ENCODE measurements at places on chromosomes 1 and 21.

GRCh38 chr1:246139745-246140182 lies 367.3 kb downstream of the SMYD3 start:
- peak; percentile 87 for DNase-seq

DNA sequence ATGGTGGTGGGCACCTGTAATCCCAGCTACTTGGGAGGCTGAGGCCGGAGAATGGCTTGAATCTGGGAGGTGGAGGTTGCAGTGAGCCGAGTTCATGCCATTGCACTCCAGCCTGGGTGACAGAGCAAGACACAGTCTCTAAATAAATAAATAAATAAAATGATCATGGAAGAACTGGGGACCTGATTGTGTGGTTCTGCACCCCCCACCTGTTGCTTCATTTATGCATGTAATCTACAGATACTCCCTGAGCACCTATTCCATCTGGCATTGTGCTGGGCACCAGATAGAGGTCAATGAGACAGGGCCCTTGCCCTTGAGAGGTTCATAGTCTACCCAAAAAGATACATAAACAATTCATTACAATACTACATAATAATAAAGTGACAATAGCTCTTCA lies 11.0 kb upstream of the RHBG start:
- no peak for DNase-seq

DNA sequence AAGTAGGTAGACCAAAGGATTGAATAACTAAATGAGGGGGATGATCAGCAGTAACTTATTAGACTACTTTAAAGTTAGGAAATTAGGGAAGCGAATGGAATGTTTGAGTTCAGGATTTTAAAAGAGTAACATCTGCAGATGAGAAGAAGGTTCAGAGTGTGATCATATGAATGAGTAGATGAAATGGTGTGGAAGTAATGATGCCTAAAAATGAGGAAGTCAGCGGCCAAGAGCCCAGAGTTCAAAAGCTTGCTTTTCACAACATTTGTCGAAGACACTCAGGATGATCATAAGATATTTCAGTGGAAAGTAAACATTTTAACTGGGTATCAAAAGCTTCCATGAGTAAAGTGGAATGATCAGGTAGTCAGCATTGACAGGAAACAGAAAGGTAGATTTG lies 299.4 kb downstream of the LRRIQ3 start:
- DNase-seq = no peak

DNA sequence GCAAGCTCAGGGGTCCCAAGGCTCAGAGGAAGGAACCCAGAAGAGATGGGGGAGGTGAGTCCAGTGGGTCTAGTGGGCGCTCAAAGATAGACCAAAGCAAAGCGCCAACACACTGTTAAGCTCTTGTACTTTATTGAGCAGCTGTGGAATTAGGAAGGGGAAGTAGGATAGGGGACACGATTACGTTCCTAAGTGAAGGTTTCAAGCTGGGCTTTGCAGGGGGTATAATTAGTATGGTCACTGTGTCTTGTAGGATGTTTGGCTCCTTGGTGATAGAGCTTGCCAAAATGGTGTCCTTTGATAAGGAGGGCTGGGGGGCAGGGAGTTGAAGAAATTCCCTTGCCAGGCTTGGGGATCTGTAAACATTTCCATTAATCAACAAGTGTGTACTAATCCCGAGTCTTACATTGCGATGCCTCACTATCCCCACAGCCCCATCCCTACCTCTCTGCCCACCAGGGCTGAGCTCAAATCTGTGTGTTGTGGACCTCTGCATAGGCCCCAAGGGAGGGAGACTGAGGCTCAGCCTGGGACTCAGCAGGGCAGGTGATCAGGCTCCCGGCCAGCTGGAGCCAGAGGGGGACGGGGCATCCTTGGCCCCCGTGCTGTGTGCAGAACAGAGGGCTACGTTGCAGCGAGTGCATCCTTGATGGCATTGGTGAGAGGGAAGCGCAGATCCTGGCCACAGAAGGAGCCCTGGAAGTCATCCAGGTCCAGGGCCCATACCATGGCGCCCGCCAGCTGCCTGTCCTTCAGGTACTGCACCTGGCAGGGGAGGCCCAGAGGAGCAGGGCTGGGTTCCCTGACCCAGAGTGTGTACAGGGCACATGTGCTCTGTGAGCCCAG lies 3.4 kb upstream of the MYBPH start:
- no peak for DNase-seq

GRCh38 chr1:51019811-51020210 lies 49.8 kb downstream of the CDKN2C start:
- no peak for DNase-seq

- peak; percentile 47 for DNase-seq
These were observed 26.2 kb downstream of the EXTL2 start for GRCh38 chr1:100868364-100868995.

GRCh38 chr1:183694066-183694465 lies 41.0 kb upstream of the APOBEC4 start:
- no peak for DNase-seq

GRCh38 chr1:93000291-93000690 lies 39.0 kb upstream of the DIPK1A start:
- DNase-seq = no peak

DNA sequence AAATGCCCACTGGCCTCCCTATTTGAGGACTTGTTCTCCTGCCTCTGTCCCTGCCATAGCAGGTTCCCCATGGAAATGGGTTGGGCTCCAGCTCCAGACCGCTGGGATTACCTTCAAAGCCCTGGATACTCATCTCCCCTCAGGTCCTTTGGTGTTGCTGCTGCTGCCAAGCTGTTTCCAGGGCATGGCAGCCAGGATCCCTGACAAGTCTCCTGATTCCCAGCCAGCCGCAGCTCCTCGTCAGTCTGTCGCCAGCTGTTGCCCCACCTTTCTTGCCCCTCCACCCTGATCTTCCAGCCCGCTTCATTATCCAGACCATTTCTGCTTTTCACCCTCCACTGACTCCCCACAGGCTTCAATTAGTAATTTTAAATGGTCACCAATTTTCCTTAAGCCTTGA lies 68.3 kb upstream of the KCND3 start:
- no peak for DNase-seq

GRCh38 chr1:20538760-20539551 lies 13.4 kb upstream of the FAM43B start:
- no peak for DNase-seq

DNA sequence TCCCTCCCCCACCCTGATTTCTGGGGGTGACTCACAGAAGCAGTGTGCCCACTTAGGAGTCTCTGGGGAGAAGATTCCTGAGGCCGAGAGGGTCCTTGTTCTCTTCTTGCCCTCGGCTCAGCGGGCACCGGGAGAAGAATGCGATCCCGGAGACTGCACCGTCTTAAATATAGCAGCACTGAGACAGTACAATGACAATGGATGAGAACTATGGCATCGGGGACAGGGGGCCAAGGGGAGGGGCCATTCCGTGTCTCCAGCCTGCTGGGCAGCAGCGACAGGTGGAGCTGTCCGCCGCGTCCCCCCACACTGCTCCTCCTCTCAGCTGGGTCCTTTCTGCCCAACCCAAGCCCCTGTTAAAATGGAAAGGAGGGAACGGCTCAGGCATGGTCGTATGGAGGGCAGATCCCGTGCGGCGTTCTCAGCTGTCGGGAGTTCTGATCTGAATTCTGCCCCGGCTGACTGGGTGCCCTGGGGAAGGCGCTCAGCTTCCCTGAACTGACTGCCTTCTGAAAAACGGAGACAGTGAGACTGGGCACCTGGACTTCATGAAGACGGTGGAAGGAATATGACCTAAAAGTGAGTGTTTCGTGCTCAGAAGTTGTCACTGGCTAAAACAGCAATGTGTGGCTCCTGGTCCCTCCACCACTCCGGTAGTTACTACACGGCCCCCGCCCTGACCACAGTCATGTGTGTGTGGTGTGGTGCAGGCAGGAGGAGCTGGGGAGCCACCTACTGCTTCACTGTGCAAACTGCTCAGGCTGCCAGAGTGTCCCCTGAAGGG lies at the start of gene MYOM3:
Gene MYOM3 (minus strand): TSS at position 140 of the 784 bp plus-strand sequence. CDS start 3,499 bp downstream, outside the sequence.
- DNase-seq = peak; percentile 73

GRCh38 chr1:55213151-55213884 lies 1.8 kb downstream of the USP24 start:
- no peak for DNase-seq

DNA sequence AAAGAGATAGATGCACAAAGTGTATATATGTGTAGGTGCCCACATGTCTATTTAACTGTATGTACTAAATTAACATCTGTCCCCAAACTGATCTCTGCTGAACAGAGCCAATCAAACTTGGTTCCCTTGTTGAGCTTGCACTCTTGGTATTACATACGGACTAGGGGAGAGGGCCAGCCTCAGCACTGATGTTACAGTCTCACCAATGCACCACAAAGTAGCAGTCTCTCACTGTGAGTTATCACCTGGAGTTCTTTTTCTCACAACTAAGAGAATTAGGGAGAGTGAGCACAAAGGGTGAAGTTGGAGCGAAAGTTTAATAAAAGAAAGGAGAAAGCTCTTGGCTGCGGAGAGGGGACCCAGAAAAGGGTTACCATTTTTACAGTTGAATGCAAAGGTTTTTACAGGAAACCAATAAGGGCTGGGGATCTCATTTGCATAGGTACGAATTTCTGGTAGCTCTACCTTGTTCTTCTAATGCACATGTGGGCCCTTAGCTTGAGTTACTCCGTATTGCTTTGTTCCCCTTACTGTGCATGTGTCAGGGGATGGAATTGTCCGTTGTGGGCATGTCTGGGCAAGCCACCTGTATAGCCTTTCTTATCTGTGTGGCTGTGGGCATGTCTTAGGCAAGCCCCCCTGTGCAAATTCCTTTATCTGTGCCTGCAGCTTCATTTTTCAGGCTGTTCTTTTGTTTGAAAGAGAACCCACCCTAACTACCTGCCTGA lies 13.3 kb upstream of the CHI3L2 start:
- no peak for DNase-seq

DNA sequence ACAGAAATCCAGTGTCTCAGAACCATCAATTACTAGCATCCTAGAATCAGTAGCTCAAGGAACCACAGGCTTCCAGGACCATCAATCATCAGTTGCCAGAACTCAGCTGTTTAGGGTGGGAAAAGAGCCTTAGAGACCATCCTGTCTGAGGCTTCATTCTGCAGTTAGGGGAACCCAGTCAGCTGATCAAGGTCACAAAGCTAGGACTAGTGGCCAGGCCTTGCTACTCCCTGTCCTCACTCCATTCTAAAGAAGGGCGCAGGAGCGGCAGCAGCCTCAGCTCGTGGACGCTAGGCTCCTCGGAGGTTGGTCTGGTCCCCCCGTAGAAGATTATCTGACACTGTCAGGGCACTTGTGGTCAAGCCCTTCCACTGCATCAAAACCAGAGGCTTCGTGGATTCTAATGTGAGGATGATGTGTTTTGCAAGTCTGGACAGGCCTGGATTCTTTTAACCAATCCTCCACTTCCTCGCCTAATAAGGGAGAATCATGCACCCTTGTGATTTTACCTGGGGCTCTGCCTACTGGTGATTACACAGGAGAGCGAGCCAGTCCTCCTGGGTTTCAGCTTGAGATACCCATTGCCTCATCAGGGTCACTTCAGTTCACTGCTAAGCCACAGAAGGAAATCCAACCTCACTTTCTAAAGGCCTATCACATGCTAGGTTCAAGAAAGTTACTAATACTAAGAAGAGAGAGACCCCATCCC lies 41.7 kb upstream of the IFFO2 start:
- no peak for DNase-seq

DNA sequence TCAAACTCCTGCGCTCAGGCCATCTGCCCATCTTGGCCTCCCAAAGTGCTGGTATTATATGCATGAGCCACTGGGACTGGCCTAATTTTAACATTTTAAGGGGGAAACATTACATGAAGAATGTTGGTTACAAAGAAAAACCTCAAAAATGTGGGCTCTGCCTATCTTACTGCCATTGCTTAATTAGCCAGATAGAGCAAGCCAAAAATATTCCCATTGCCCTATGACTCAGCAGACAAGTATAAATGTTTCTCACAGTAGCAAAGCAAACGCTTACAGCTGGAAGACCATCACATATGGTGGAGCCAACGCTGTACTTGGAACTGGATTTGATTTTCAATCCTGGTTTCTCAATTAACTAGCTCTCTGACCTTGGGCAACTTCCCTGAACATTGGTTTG lies 502.0 kb downstream of the SMYD3 start:
- peak; percentile 97 for DNase-seq

DNA sequence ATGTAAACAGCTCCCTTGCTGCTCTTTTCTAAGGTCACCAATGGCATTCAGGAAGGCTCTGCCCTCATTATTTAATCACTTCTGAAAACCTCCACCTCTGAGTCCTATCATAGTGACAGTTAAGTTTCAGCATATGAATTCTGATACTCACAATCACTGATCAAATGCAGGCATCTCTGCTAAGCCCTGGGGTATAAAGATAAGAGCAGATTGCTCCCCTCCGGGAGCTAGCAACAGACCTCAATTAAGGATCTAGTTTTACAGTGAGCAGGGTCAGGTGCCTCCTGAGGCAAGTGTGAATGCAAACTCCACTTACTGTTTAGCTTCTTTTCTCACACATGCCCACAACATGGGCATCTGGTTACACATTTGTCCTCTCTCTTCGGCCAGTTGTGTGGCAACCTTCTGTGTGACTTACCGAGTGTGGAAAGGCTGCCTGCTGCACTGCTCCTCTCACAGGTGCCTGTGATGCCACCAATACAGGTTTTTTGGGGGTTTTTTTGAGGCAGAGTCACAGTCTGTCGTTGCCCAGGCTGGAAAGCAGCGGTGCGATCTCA lies 15.0 kb downstream of the IL10RB start:
- DNase-seq = no peak

- no peak for DNase-seq
These were observed 97.4 kb downstream of the PRDM2 start for GRCh38 chr1:13797397-13797796.

DNA sequence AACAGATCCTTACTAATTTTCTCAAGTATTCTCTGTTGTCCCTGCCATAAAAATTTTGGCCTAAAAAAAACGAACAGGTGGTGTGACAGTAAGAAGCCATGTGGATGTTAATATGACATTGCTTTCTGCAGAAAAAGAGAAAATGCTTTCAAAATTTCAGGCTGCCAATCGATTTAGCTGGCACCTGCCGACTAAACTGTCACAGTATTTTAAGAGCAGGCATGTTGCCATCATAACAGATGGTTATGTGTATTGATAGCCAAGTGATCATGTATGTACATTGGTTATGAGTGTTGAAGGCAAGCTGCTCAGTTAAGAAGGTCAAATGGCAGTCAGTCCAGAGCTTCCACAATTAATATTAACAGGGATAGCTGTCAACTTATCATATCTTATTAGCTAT lies 1017.0 kb downstream of the MRPL39 start:
- no peak for DNase-seq

- DNase-seq = peak; percentile 68
These were observed at the start of gene FABP3 for GRCh38 chr1:31373056-31373896. TSS of gene FABP3 (minus strand) at chr1:31373076. CDS start at chr1:31373014, 62 bp downstream.

DNA sequence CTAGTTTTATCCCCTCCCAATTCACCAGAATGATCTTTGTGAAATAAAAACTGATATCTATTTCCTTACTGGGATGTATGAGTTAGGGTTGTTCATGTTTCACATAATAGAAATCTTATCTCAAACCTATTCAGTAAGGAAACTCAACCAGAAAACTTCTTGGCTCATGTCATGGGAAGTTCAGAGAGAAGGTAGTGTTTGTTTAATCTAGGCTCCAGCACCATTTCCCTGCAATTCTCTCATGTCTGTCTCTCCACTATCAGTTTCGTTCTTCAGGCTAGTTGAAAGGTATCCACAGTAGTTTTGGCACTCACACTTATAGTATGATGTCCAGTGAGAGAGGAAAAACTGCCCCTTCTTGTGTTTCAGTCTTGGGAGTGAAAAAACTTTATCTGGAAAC lies 34.6 kb upstream of the UHMK1 start:
- no peak for DNase-seq

GRCh38 chr1:14681182-14681581 lies 82.7 kb downstream of the KAZN start:
- DNase-seq = peak; percentile 35
